ENCODE measurements at places on chromosomes 12 and 14.

GRCh38 chr14:72666610-72667009 is 227.3 kb downstream of the DPF3 start:
- DNase-seq: no peak

DNA sequence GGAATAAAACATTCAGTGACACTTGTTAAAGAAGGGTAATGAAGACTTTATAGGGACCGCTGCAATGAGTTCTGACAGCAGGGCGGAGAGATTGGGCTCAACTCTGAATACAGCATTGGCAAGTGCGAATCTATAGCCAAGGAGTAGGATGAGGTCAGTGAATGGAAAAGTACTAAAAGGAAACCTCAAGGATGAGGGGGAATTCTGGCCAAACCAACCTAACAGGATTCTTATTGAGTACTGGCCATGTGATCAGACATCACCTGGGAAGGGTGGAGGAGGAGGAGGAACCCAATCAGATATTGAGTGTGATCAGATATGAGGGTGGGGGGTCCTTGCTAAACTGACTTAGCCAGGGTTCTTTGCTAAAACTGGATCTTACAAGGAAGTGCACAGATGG is 31.0 kb downstream of the DRAM1 start:
- DNase-seq: no peak

GRCh38 chr14:35158951-35159653 is 36.8 kb downstream of the PRORP start:
- no peak for DNase-seq

DNA sequence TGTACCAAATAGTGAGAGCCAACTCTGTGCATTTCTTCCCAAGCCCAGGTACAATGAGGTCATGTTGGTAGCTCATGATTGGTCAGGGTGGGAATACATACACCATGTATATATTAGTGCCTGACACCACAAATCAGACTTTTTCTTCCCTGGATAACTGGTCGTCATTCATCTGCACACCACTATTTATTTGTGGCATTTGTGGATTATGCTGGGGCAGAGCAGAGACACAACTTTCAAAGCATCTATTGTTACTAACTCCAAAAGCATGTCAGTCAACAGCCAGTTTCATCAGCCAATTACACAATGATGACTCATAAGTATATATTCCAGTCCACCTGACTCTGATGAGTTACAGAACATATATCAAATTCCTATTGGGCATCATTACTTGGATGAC is 181.7 kb downstream of the ADAMTS20 start:
- no peak for DNase-seq

- no peak for DNase-seq
Observed at GRCh38 chr12:102570256-102570655, 89.9 kb upstream of the IGF1 start.

DNA sequence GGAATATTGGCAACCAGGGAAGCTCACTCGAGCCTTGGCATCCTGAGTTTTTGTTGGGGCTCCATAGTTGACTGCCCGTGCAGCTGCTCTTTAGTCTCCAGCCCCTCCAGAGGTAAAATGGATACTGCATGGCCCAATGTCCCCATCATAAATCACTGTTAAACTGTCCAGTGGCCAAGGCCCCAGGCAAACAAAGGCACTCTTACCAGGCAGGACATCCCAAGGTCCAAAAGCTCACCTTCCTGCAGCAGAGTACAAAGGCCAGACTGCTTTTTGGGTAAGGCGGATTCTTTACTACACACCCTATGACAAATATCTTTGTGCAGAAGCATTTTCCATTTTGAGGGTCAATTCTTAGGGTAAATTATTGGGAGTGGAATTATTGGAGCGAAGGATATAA is 81.1 kb downstream of the GPATCH2L start:
- DNase-seq: no peak

- DNase-seq: no peak
Observed at GRCh38 chr14:96722736-96723135, 74.4 kb upstream of the VRK1 start.

DNA sequence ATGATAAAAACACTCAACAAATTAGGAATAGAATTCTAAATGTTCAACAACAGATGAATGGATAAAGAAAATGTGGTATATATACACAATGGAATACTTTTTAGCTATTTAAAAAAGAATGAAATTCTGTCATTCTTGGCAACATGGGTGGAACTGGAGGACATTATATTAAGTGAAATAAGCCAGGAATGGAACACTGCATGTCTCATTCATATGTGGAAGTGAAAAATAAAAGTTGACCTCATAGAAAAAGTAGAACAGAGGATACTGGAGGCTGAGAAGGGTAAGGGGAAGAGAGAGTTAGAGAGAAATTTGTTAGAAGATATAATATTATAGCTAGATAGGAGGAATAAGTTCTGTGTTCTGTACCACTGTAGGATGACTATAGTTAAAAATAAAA is 35.8 kb upstream of the ZFP36L1 start:
- DNase-seq: no peak

- DNase-seq: no peak
Observed at GRCh38 chr14:25111061-25111601, 61.2 kb upstream of the STXBP6 start.

DNA sequence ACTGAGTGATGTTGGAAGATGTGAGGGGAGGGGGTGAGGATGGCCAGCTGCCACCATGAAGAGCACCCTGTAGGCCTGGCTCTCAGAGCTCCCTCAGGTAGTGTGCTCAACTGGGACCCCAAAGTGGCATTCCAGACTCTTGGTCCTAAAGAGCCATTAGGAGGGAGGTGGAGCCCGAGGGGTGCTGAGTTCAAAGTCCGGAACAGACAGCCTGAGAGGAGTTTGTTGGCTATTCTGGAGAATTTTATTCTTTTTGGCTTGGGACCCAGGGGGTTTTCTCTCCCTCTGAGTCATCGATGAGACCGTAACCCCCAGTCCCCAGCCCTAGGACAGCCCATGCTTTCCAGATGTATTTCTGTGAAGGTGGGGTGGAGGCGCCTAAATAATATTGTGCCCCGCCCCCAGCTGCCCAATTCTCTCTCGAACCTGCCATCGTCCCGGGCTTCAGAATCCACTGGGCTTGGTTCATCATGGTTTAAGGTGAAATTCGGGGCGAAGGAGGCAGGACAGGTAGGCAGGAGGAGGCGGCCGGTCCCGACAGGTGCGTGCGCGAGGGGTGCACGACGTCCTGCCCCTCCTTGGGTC is 690 bp upstream of the RBP5 start:
- DNase-seq: no peak

DNA sequence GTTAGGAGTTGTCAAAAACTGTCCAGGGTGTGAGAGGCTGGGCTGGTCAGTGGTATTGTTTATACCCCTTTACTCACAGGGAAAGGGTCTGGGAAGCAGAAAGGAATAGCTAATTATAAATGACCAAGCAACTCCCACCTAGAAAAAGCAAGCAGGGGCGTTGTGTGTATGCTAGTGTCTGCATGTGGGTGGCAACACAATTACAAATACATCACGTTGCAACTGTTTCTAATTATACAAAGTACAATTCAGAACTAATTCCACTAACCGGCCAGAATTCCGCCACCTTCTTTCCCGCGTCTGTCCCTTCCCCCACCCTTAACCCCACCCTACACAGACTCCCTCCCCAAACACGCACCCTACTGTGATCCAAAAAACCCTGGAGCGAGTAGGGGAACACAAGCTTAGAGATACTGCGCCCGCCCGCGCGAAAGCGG is 2.2 kb downstream of the DPF3 start:
- DNase-seq: no peak

DNA sequence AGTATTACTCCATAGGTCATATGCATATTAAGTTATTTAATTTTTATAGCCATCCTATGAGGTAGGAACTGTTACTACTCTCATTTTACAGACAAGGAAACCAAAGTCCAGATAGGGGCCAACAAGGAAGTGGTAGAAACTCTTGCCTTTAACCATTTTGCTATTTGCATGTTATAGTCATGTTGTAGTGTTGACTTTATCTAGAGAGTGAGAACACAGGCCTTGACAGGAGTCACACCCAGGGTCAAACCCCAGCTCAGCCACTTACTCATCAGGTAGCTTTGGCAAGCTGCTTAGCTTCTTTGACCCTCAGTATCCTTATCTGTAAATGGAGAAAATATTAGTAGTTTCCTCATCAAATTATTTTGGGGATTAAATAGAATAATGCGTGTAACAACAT is 156.2 kb downstream of the CAND1 start:
- no peak for DNase-seq

DNA sequence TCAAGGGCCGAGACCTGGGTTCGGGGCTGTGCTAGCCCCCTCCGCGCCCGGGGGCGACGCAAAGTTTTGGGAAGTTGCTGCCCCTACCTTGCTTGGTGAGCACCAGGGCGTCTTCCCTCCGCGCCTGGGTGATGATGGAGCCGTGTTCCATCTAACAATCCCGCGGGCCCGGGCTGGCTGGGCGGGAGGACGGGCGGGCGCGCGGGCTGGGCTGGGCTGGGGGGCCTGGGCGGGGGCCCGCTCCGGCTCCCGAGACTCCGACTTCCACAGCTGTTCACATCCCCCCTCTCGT is 298 bp downstream of the CTDSP2 start:
- DNase-seq: no peak

GRCh38 chr12:123494124-123494851 is 36.3 kb downstream of the SNRNP35 start:
- DNase-seq: no peak

GRCh38 chr14:68964300-68965093 is 14.6 kb downstream of the ACTN1 start:
- DNase-seq: no peak

- DNase-seq: no peak
Observed at GRCh38 chr14:23141706-23142444, 22.8 kb upstream of the CEBPE start.

GRCh38 chr12:131468206-131468605 is 242.7 kb upstream of the SFSWAP start:
- no peak for DNase-seq

- no peak for DNase-seq
Observed at GRCh38 chr14:65042731-65043372, 56.2 kb downstream of the FNTB start.

DNA sequence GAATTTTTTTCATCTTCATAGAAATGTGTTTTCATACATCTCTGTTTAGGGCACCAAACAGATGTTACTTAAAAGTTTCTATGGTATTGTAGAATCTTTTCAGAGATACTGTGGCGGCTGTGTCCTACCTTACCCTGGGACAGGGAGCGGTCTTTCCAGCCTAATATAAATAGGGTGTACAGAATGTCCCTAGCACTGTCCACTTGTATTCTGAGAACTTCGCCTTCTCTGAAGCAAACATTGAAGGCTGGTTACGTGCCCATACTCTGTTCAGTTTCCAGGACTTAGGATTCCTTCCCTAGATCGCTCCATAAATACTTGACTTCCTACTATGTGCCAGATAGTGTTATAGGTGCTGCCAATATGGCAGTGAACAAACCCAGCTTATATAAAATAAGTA is 24.3 kb upstream of the SLC38A2 start:
- DNase-seq: no peak

DNA sequence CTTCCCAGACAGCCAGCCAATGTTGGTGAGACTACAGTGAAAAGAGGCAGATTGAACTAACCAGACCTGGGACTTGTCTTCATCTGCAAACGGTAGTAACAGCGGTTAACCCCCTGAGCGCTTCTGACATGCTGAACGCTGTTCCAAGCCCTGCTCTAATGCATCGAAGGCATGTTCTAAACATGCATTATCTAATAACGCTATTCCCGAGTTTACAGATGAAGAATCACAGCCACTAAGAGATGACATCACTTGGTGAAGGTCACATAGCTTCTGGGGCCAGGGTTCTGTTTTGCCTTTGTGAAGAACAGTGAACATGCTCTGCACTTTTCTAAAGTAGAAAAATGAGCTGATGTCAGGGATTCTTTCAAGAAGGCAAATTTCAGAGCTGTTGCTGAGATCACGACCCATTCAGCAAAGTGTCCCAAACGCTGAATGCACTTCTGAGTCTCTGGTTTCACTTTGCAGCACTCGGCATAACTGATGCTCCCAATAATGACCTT is 56.0 kb downstream of the FOS start:
- no peak for DNase-seq

GRCh38 chr14:56806760-56807159 is 3.5 kb downstream of the OTX2 start:
- no peak for DNase-seq

DNA sequence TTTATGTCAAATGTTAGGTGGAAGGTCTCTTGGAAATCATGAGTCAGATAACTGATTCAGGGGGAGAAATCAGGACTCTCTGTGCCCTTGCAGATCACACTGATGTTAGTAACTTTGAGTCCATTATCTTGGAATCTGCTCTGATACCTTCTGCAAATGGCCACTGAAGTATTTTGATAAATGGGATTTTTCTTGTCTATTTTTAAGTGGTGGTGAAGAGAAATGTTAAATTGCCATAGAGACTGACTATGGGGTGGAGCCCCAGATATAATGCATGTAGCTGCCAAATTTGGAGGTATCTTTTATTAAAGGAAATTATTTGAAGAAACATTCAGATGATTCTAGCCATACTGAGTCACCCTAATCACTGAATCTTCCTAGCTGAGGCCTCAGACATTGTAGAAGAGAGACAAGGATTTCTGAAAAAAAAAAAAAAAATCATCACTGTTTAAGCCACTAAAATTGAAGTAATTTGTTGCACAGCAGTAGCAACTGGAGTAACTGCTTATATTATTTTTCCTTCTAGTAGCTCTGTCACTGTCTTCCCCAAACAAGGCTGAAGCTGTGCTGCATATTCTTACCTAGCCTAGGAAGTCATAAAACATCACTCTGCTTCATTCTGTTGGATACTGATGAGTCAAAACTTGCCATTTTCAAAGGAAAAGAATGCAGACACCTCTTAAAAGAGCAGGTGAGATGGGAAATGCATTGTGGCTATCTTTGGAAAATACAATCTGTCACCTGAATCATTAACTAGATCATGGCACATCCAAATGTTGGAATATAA is 36.0 kb upstream of the CLEC14A start:
- no peak for DNase-seq

DNA sequence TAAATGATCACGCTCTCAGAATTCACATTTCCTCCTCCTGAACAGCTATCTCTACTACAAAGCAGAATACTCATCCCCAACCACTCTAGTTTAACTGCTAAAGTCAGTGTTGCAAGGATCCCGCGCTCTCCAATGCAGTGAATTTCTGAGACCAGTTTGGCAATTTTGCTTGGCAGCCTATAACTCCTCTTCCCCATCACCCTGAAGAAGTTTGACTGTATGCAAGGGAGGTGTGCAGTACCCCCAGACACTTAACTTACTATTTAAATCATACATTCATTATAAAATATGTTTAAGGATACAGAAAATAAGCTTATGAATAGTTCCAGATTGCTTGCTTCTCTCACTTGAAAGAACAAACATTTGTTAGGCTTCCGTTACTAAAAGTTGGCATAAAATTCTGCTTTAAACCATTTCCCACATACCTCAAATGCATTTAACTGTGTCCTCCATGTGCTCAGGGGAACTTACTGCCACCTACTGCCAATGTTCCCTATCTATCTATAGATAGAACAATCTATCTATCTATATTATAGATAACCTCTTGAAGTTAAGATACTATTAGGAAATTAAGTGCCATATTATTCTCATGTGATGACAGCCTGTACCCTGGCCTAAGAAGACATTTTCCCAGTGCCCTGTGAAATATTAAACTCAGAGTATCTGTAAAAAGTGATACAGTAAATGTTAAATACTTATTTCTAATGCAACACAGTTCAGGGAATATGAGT is 2.4 kb downstream of the LGR5 start:
- no peak for DNase-seq

Measured in stimulated activated CD8-positive, alpha-beta memory T cell treated with anti-CD3 and anti-CD28 coated beads, Interleukin-15, amount 100 ng/mL, for 24 hours (primary cell).